ENCODE measurements at places on chromosomes 2 and 18.

GRCh38 chr2:235630718-235631296, 137.0 kb downstream of the AGAP1 start:
- no peak for DNase-seq

- no peak for DNase-seq
These were observed 72.3 kb downstream of the SH3YL1 start for GRCh38 chr2:191311-192190.

- DNase-seq, result no peak
These were observed 29.0 kb downstream of the LPIN1 start for GRCh38 chr2:11775384-11775783.

DNA sequence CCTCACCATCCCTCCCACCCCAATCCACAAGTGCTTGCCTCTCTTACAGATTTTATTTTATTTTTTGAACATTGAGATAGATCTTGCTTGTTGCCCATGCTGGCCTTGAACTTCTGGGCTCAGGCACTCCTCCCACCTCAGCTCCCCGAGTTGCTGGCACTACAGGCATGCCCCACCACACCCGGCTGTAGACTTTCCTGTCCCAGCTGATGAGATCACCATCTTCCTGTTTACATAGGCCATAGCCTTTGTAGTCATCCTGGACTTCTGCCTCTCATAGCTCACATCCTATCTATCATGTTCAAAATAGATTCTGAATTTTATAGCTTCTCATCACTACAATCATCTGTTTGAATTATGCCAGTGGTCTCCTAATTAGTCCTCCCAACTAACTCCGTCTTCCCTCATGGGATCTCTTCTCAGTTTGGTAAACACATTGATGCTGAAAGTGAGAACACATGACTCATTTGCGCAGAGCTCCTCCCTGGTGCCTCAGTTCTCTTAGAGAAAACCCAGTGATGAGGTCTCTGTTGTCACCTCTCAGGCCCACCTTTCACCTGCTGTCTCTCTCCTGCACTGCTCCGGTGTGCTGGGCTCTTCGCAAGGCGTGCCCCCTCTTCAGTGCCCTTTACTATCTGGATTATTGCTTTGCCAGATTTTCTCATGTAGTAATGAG, 243.0 kb downstream of the ZNF407 start:
- no peak for DNase-seq

- peak; percentile 81 for DNase-seq
These were observed 33.8 kb downstream of the TOGARAM2 start for GRCh38 chr2:29014811-29015421.

- no peak for DNase-seq
These were observed 225.9 kb downstream of the MGAT5 start for GRCh38 chr2:134479696-134480330.

DNA sequence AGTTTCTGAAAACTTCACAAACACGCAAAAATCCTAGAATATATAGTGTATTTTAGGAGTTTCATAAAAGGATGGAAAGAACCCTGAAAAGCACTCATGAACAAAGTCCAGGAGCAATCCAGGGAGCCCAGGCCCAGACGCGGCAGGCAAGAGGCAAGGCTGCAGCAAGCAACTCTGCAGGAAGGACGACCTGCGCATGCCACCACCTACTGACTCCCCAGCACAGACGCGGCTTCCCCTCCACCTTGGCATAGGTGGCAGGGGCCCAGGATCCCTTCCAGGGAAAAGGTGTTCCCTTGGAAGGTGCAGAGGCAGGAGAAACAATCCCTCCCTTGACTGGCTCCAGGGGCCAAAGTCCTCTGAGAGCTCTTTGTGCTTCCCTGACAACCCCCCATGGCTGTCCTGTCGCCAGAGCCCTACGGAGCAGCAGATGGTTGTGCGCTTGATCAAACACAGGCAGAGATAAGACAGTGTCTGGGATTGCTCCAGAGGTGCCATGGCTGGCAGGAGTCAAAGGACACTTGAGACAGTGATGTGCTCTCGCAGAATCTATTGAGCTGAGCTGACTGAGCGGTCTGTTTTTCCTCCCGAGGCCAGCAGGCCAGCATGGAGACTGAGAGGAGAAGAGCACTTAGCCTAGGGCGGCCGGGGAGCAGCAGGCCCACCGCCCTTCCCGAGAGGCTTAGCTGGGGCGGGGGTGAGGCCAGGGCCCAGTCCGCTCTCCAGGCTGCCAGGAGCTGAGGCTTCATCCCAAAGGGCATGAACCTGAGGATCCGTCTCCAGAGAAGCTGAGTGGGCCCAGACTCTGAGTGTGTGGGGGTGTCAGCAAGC, 10.8 kb upstream of the AMER3 start:
- no peak for DNase-seq

DNA sequence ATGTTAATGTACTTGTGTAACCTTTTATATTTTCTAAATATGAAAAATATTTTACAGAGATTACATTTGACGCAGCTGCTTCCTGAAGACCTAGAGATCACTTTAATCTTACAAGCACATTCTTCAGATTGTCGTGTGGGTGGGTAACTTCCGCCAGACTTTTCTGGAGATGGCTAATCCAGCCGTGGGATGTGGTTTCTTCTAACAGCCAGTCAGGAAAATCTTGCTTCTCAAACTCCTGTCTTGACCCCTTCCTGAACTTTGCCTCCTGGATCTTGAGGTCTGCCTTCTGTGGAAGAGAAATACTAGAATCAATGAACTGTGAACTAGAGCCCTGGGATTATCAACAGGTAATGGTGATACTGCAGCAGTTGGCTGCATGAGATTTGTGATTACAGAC, 401.6 kb upstream of the TNP1 start:
- DNase-seq, result no peak

- no peak for DNase-seq
These were observed 14.9 kb upstream of the ITM2C start for GRCh38 chr2:230849633-230850357.

DNA sequence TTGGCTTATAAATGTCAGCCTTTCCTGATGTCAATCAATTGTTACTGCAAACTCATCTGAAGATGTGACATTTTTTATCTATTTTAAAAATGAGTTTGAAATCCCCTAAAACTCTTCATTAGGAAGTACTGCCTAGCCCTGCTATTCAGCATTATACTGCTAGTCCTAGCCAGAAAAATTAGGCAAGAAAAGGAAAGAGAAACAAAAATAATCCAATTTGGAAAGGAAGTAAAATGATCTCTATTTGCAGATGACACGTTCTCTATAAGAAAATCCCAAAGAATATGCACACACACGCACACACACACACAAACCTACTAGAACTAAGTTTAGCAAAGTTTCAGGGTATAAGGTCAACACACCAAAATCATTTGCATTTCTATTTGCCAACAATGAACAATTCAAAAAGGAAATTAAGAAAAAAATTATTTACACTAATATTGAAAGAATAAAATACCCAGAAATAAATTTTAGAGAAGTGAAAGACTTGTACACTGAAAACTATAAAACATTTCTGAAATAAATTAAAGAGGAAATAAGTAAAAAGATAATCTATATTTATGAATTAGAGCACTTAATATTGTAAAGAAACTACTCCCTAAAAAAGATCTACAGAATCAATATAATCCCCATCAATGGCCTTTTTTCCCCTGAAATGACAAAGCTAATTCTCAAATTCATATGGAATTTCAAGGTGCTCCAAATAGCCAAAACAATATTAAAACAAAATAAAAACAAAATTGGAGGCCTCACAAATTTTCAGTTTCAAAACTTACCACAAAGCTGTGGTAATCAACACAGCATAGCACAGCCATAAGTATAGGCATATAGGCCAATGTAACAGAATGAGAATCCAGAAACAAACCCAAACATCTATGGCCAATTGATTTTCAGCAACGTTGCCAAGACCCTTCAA, 433.7 kb upstream of the TRIB2 start:
- no peak for DNase-seq

GRCh38 chr2:200695601-200696000, 109.8 kb downstream of the AOX1 start:
- peak; percentile 96 for DNase-seq

GRCh38 chr2:190088917-190089316, 26.4 kb upstream of the MSTN start:
- DNase-seq, result no peak

GRCh38 chr18:13173578-13174145, 44.9 kb upstream of the LDLRAD4 start:
- DNase-seq, result no peak

- no peak for DNase-seq
These were observed 754 bp downstream of the ATG16L1 start for GRCh38 chr2:233252227-233252626.

GRCh38 chr2:39737661-39738060, 41.4 kb downstream of the THUMPD2 start:
- no peak for DNase-seq

DNA sequence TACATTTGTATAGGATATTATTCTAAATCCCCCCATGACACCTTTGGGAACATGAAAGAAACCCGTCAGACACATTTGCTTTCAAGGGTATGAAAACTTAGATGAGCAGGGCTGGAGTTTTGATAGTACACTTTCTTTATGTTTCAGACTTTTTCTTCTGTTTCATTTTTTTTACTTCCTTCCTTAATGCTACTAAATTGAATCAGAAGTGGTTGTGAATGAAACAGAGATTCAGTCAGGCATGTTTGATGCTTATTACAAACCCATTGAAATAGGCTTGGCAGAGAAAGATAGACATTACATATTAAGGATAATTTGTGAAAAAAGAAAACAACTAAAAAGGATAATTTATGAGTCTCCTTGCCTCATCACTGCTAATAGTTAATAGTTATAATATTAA, 26.8 kb downstream of the SLC30A6 start:
- no peak for DNase-seq

DNA sequence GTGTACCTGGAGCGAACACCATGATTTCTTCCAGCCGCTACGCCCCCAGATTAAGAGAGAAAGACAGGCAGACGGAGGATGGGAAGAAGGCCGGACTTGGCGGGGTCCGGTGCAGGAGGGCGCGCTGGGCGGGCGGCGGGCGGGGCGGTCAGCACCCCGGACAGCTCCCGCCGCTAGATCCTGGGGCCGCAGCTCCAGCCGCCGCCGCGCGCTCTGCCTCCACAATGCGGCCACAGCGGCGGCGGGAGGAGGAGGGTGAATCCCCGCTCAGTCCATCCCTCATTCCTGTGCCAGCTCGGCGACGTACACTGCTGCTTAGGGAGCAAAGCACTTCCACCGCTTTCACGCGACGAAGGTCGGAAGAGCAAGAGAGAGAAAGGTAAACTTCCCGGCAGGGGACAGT, at the start of gene AKAIN1:
Gene AKAIN1, minus strand, starts transcription at position 226 of the 403 bp plus-strand sequence. Its CDS starts 204 bp downstream, at position 22.
- DNase-seq, result no peak

GRCh38 chr2:201231781-201232466, 28.4 kb upstream of the CASP8 start:
- DNase-seq, result peak; percentile 98

- DNase-seq, result no peak
These were observed 347.7 kb downstream of the KIAA1328 start for GRCh38 chr18:37176621-37176934.

GRCh38 chr18:34872066-34872465, 162.0 kb downstream of the DTNA start:
- no peak for DNase-seq
